ENCODE measurements at places on chromosomes 4 and X.

DNA sequence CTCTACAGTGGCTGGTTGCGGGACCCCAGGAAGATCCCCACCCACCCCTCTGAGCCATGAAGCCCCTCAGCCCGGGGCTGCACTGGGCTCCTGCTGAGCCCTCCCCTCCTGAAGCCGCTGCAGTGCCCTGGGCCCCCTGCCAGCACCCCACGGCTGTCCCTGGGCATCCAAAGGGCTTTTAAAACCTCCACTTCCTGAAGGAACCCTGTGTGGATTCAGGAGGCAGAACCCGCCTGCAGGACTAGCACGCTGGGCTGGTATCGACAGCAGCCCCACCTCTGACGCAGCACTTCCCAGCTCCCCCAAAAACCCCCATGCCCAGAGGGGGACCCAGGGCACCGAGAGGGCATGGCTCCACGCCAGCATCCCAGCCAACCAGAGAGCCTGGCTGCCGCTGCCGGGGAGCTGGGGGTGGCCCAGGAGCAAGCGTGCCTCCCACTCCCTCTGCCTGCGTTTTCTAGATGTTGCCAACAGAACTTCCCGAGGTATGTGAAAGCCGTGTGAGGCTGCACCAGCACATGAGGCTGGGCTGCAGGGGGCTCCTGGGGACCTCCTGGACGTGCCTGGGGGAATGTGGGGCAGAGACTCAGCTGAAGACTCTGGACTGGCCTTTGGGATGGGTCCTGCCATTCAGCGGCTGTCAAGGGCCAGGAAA is 6.3 kb downstream of the MXD4 start:
- no peak for DNase-seq

GRCh38 chrX:39665830-39666518 is 431.8 kb downstream of the BCOR start:
- no peak for DNase-seq

GRCh38 chrX:107970073-107970472 is 12.1 kb downstream of the TEX13B start:
- DNase-seq = no peak

DNA sequence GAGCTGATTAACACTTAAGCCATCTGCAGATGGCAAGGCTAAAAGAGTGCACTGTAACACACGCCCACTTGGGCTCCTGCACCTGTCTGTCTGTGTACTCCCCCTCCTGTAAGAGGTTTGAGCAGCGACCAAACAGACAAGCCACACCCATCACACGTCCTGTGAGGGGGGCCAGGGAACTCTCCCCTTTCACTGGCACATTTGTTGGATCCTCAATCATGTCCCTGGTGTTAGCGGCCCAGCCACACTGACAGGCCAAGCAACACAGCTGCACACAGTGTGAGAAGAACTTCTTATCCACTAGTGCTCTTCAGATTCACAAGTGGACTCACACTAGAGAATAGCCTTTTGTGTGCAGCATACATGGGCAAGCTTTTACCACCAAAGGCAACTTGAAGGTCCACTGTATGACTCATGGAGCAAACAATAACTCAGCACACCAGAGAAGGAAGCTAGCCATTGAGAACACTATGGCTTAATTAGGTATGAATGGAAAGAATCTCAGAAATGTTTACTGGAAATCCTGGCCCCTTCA is 29.1 kb upstream of the UTP14A start:
- DNase-seq = no peak

DNA sequence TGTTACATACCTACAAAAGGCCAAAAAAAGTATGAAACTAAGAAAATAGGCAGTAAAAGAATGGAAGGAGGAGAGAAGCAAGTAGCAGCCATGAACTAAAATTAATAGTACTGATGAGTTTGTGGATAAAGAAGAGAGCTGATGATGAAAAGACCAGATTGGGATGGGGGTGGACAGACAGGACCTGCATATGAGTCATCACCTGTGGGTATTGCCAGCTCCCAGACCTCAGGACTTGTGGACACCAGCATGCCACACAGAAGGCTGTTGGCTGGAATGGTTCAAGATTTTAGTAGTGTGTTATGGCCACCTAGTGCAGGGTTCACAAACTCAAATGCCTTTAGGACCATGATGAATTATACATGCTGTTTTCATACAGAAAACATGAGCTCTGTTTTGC is 58.9 kb downstream of the ARX start:
- no peak for DNase-seq

GRCh38 chr4:134490863-134491262 is 289.3 kb upstream of the PABPC4L start:
- no peak for DNase-seq

DNA sequence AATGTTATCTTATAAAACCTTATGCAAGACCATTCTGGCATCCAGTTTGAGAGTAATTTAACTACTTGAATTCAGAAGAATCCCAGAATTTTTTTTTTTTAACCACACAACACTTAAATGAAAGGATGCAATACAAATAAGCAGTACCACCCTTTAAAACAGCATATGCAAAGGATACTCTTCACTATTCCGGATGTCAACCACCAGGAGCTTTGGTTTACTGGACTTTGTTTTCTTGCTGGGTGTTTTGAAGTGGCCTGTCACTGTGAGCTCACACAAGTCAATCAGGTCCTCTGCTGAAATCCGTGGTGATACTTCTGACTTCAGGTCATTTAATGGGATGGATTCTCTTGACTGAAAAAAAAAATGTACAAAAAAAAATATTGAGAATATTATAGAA is 200.0 kb downstream of the TBCK start:
- no peak for DNase-seq

DNA sequence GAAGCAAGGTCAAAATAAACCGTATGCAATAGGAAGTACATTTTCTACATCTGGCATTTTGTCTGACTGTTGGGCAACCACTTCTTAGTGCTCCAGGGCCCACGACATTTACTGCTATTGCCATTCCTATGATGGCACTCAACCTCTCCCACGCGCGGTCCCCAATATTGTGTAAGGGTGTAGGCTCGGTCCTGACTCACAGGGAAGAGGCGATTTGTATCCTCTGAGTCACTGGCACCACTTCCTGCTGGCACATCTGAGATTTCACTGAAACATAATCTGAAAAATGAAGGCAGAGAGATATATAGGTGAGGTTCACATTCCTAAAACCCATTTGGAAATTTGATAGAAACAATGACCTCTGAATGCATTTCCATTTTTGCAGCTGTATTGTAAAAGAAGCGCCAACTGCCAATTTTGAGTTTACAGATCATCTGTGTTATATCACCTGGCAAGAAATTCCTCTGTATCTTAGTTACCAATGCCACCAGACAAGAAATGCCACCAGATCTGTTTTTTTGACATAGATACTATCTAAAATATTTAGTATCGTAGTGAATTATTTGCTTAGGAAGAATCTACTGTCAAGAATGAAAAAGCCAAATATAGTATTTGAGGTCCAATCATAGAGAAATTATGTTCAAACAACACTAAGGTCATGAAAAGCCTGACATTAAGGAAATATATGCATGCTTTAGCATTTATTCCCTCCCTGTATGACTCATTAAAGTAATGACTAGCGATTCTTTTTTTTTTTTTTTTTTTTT is 9.8 kb downstream of the EREG start:
- no peak for DNase-seq

- no peak for DNase-seq
Measured at GRCh38 chr4:13325744-13326143, 158.4 kb downstream of the RAB28 start.

DNA sequence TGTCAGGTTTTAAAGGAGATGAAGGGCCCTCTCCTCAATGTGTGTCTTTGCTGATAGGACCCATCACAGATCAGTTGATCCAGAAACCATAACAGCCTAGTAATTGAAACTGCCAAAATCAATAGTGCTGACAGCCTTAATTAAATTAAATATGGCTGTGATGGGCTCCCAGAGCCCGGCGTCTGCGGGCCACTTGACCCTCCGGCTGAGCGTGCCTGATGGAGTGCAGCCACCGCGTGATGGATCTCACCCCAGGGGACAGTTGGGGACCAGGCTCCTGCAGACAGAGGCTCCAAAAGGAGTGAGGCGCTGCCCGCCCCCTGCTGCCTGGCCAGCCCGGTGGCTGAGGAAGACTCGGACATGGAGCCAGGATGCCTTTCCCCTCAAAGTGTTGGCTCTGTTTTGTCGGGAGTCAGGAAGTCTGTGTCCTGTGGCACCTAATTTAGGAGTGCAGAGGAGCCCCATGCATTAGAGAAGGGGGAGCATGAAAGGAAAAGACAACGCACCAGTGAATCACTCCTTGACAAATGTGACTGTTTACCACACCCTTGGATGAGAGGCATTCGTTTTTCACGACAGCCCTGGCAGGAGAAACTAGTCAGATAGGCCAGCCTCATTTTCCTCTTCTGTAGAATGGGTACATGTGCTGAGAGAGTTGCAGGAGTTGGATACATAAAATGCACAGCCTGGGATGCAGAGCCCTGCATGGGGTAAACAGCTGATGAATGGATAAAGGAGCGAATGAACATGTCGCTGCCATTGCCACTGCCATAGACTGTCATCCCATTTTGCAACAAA is 40.9 kb upstream of the MSX1 start:
- no peak for DNase-seq

- no peak for DNase-seq
Measured at GRCh38 chrX:48460031-48460430, 10.0 kb downstream of the SLC38A5 start.

DNA sequence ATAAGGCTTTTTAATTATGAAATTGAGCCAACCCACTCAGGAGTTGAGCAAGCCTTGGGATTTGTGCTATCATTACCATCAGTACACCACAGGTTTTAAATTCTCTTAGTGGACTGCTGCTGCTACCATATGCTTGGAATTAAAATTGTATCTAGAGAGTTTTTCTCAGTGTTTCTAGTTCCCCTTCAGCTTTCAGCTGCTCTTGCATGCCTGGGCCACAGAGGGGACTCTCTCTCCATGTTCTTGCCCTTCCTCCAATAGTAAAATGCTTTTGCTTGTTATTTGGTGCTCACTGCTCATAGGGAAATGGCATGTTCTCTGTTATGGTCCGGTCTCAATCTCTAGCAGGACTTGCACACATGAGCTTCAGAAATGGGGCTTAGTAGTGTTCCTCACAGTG is 101.9 kb downstream of the IGSF1 start:
- no peak for DNase-seq

GRCh38 chr4:33924239-33924638 is 2320.1 kb downstream of the ARAP2 start:
- DNase-seq = no peak

GRCh38 chr4:134089885-134090284 is 111.7 kb downstream of the PABPC4L start:
- DNase-seq = no peak

- DNase-seq = no peak
Measured at GRCh38 chr4:6649216-6649615, 8.7 kb downstream of the MRFAP1 start.

DNA sequence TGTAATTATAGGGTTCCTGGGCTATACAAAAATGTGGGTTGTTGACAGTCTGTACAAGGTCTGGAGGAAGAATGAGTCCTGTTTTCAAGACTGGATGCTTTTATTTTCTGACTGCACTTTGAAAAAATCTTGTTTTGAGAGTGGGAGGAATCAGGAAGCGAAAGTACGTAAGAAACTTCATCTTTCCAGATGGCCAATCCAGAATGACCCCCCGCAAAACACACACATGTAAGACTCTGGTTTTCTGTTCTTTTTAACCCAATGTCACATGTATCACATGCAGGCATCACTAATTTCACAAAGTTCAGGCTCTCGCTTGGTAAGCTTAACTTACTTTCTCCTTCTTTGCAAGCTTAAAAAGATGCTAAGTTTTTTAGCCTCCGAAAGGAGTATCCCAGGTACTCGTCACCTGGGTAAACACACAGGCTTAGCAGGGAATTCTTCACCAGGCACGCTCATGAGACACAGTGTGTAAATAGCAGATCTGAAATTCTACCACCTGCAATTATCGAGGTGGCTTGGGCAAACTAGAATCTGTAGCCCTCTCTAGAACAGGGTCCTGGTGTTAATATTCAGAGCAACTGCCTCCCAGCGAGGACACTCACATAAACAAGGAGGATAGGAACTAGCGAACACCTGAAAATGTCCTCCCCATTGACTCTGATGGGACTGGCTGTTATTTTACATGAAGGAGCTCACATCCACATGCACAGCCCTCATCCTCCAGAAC is 90.7 kb downstream of the NSUN7 start:
- DNase-seq = peak; percentile 68

- DNase-seq = no peak
Measured at GRCh38 chr4:170234800-170235199, 145.0 kb upstream of the AADAT start.

GRCh38 chr4:4673070-4673469 is 131.2 kb upstream of the STX18 start:
- DNase-seq = peak; percentile 2

GRCh38 chr4:169601016-169601771 is 11.2 kb downstream of the NEK1 start:
- DNase-seq = no peak

- DNase-seq = no peak
Measured at GRCh38 chrX:101260435-101260834, 30.7 kb downstream of the TAF7L start.

DNA sequence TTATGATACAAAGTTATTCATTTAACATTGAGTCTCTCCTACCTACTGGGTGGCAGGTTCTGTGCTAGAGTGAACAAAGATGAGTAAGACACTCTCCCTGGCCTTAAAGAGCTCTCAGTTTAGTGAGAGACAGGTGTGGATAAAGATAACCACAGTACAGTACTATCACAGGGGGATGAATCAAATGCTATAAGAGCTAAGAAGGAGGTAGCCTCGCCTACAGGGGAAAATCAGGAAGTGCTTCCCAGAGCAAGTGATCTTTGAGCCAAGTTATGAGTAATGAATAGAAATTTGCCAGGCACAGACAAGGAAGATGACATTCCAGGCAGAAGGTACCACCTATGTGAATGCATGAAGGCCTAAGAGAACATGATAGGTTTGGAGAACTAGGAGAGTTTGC is 3.4 kb upstream of the IGBP1 start:
- DNase-seq = no peak

DNA sequence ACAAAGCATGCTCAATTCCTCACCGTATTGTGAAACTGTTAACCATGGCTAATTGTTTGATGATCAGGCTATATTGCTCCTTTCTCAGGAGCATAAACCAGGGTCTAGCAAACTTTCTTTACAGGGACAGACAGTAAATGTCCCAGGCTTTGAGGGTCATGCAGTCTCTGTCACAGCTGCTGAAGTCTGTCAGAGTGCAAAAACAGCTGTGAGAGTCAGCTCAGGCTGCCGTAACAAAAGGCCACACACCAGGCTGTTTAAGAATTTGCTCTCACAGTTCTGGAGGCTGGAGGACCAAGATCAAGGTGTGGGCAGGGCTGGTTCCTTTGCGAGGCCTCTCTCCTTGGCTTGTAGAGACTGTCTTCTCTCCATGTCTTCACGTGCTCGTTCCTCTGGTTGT is 75.6 kb downstream of the GPR143 start:
- no peak for DNase-seq

DNA sequence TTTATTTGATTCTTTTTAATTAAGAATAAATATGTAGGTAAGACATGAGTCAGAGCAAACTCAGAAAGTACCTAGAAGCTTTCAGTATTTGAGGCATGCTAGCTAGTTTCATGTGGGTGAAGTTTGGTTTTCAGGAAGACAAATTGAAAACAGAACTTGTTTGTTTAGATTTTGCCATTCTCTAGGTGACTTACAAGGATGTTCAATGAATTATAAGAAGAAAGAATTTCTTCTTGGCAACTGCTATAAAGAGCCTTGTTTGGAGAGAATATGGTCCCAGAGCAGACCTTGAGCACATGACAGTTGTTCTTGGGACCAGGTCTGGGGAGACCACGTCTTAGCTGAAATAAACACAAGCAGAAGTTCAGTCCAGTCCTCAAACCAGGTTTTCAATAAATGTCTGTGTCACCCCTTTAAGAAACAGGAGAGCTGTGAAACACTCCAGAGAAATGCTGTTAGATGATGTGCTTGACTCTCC is 38.0 kb upstream of the IL21 start:
- DNase-seq = no peak

- DNase-seq = peak; percentile 63
Measured at GRCh38 chrX:3713225-3713936, at the start of gene PRKX. PRKX (minus strand) TSS chrX:3713649; CDS start chrX:3713253, 396 bp downstream.

Measured in NCI-H146 (cell line).